ENCODE measurements at places on chromosomes 4 and X. TPM values are rescaled to one million over a fixed set of nuclear protein-coding genes. Genes with fewer than 3 reads are reported as not detected.

GRCh38 chrX:16436348-16437188, 213.4 kb upstream of the S100G start:
- peak; percentile 42 for DNase-seq
- H3K4me1 ChIP-seq = no peaks in the 10 kb centered on the region
- H3K36me3 ChIP-seq = no peaks in the 10 kb centered on the region
- no peak overlapping the region for H3K27ac ChIP-seq
- H3K4me3 ChIP-seq = no peak overlapping the region

- DNase-seq = no peak
- no peaks in the 10 kb centered on the region for H3K27me3 ChIP-seq
- no peaks in the 10 kb centered on the region for H3K4me1 ChIP-seq
Observed at GRCh38 chr4:124738994-124739393, 26.5 kb upstream of the ANKRD50 start.

DNA sequence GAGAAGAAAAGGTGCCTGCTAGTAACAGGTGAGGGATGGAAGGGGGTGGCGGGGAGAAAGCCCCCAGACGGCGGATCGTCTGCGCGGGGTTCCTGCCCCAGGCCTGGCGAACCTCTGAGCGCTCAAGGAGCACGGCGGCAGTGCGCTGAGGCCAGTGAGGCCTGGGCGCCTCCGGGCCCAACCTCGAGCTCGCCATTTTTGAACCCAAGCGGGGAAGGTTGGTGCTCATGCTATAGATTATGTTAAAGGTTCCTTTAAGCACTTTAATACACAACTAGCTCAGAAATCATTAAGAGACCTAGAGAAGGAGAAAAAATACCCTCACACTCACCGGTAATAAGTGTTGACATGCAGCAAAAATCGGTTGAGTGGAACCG, 7.9 kb downstream of the PITX2 start:
- H3K4me3 ChIP-seq = no peak overlapping the region
- H3K27ac ChIP-seq = no peak overlapping the region
- no peaks in the 10 kb centered on the region for H3K4me1 ChIP-seq
- no peak for DNase-seq

- no peaks in the 10 kb centered on the region for H3K4me1 ChIP-seq
- DNase-seq = no peak
- no peak overlapping the region for H3K4me3 ChIP-seq
- no peak overlapping the region for H3K27ac ChIP-seq
- no peaks in the 10 kb centered on the region for H3K27me3 ChIP-seq
Observed at GRCh38 chrX:123085311-123085940, 98.7 kb upstream of the GRIA3 start.

GRCh38 chrX:66110112-66110511, 53.9 kb upstream of the HEPH start:
- no peak overlapping the region for H3K4me3 ChIP-seq
- H3K4me1 ChIP-seq = no peaks in the 10 kb centered on the region
- H3K27me3 ChIP-seq = no peaks in the 10 kb centered on the region

DNA sequence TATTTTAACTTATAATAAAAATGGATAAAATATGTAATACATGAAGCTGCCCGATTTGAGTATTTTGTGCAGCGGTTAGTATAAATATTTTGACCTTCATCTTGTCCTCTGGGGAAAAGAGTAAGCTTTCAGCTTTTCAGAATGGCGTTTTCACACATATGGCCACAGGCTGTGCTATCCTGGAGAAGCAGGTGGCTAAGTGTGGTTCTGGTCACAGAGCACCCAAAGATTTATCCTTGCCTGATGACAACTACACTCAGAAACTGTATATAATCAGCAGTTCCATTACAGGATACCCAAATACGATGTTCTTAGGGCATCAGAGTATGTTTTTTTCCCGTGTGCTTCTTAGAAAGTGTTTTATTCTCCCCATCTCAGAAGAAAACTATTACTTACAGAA, 42.3 kb upstream of the ANK2 start:
- H3K27me3 ChIP-seq = no peaks in the 10 kb centered on the region
- DNase-seq = no peak
- H3K4me1 ChIP-seq = no peaks in the 10 kb centered on the region
- H3K4me3 ChIP-seq = no peak overlapping the region

DNA sequence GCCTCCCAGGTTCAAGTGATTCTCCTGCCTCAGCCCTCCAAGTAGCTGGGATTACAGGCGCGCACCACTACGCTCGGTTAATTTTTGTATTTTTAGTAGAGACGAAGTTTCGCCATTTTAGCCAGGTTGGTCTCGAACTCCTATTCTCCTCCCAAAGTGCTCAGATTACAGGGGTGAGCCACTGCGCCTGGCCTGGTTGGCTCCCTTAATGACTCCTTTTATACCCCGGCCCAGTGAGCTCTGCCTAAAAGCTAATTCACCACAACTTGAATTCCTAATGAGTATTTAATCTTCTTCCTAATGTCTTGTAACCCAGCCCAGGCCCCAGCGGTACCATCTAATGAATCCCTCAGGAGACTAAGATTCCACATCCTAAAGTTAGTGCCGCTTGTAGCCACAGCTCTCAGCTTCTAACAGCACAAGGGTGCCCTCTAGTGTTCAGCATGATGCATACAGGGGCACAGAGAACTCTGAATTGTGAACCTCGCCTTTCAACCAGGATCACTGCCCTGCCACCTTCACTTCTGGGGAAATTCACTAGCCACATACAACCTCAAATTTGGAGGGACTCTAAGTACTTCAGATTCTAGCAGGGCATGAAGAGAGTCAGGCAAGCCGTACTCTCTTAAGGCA, 89.5 kb downstream of the OR13H1 start:
- H3K4me3 ChIP-seq = no peak overlapping the region
- DNase-seq = no peak
- H3K4me1 ChIP-seq = no peaks in the 10 kb centered on the region
- no peak overlapping the region for H3K27ac ChIP-seq
- no peaks in the 10 kb centered on the region for H3K27me3 ChIP-seq

DNA sequence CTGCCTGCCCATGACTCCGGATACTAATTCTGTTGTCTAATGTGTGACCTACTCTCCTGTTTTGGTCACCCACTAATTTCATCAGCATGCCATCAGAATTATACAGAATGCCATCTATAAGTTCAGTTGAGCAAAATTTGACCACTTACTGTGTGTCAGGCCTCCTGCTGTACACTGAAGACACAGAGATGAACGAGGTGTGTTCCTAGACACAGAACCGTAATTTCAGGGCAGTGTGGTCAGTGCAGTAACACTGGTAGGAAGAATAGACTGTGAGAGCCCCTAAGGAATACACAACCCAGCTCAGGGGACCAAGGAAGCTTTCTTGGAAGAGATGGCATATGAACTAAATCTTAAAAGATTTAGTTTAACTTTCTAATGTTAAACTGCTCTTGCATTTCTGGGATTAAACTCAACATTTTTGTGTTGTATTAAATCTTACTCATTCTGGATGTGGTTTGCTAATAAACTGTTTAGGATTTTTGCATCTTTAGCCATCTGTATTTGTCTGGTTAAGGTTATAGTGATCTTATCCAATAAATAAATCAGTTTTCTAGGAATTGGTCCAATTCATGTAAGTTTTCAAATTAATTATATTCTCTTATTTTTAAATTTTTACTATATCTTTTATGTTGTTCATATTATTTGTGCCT, 34.3 kb downstream of the KANTR start:
- DNase-seq = no peak
- H3K4me3 ChIP-seq = no peak overlapping the region
- H3K27me3 ChIP-seq = no peaks in the 10 kb centered on the region
- no peaks in the 10 kb centered on the region for H3K4me1 ChIP-seq
- no peak overlapping the region for H3K27ac ChIP-seq
- H3K36me3 ChIP-seq = no peaks in the 10 kb centered on the region

DNA sequence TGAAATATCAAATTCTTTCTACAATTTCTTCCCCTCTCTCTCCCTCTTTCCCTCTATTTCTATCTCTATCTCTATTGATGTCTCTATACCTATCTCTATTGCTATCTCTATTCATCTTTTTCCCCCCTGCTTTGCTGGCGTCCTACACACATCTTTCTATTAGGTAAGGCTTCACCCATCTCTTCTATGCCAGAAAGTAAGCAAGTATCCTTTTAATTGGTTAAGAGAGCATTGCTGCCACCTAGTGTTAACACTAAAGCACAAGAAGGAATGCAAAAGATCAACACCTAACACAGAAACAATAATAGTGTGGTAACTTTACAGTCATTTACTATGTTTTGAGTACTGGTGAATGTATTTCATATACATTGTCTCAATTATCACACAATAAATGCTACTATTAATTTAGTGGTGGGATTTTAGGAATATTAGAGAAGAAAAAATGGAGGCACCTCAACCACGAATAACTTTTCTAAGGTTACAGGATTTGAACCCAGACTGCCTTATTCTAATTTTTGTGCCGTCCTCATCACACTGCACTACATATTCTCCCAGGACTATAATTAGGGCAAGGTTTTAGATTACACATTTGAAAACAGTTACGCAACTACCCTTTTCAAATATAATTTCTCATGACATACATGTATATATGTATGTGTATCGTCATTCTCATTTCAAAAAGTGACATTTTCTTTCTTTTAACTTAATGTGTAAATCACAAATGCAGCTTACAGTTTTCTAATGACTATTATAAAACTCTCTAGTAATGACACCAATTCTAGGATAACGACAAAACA, 3.7 kb upstream of the C4orf36 start:
- H3K27ac ChIP-seq = no peak overlapping the region
- DNase-seq = no peak

- H3K27ac ChIP-seq = no peak overlapping the region
- H3K4me3 ChIP-seq = no peak overlapping the region
- no peaks in the 10 kb centered on the region for H3K27me3 ChIP-seq
Observed at GRCh38 chr4:176814770-176815169, 22.0 kb upstream of the VEGFC start.

DNA sequence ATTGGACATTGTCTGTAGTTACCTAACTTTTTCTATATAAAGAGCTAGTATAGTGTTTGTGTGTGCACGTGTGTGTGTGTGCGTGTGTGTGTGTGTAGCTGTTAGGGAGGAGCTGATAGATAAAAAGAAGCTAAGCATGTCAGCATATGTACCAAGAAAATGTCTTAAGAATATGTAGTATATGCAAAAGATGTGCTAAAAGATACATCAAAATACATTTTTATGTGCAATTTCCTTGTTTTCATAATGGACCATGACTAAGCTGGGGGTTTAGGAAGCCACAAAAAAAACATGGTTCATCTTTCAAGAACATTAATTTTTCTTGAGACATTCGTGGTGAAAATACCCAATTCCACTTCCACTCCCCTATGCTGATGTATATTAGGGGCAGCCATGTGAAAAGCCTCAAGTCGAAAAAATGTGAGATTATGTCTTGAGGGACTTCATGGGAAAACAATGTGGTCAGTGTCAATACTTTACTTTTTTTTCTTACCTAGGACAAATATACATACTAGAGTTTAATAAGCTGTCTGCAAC, 1599.7 kb downstream of the ARAP2 start:
- no peaks in the 10 kb centered on the region for H3K36me3 ChIP-seq
- H3K4me3 ChIP-seq = no peak overlapping the region
- no peaks in the 10 kb centered on the region for H3K4me1 ChIP-seq
- no peak for DNase-seq

GRCh38 chr4:85707611-85708010, 232.7 kb downstream of the ARHGAP24 start:
- no peak overlapping the region for H3K27ac ChIP-seq
- H3K27me3 ChIP-seq = no peaks in the 10 kb centered on the region
- H3K36me3 ChIP-seq = no peaks in the 10 kb centered on the region
- no peak overlapping the region for H3K4me3 ChIP-seq
- H3K4me1 ChIP-seq = no peaks in the 10 kb centered on the region

GRCh38 chr4:41550308-41550707, 12.4 kb downstream of the LIMCH1 start:
- H3K27me3 ChIP-seq = no peaks in the 10 kb centered on the region
- H3K27ac ChIP-seq = peak overlapping the region; percentile 38
- no peak for DNase-seq
- no peak overlapping the region for H3K4me3 ChIP-seq
- peaks cover 16% of the 10 kb centered on the region for H3K4me1 ChIP-seq

- no peaks in the 10 kb centered on the region for H3K27me3 ChIP-seq
- H3K4me3 ChIP-seq = no peak overlapping the region
- peaks cover 9% of the 10 kb centered on the region for H3K4me1 ChIP-seq
- no peaks in the 10 kb centered on the region for H3K36me3 ChIP-seq
- H3K27ac ChIP-seq = no peak overlapping the region
Observed at GRCh38 chrX:10189317-10190268, 32.8 kb downstream of the CLCN4 start.

GRCh38 chr4:159765382-159765781, 662.5 kb downstream of the RAPGEF2 start:
- no peak for DNase-seq
- H3K36me3 ChIP-seq = no peaks in the 10 kb centered on the region
- H3K27me3 ChIP-seq = no peaks in the 10 kb centered on the region
- H3K27ac ChIP-seq = no peak overlapping the region
- no peaks in the 10 kb centered on the region for H3K4me1 ChIP-seq

DNA sequence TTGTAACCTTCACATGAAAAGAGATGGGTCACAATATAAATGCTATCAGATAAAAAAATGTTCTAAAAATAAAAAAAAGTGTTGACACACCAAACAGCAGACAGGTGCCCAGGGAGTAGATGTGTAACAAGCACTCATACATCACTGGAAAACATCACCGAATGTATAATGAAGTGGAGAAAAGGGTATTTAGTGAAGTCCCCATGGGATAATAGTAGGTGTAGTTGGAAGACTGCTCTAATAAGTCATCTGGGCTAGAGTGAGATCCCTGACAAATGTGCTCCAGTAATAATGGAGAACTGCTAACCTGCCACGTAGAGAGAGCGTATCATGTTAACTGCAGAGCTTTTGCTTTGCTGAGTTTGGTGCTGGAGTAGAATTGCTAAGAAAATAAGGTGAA, 152.0 kb downstream of the GRIA2 start:
- DNase-seq = no peak
- no peak overlapping the region for H3K4me3 ChIP-seq
- H3K27me3 ChIP-seq = no peaks in the 10 kb centered on the region
- no peaks in the 10 kb centered on the region for H3K36me3 ChIP-seq
- H3K27ac ChIP-seq = no peak overlapping the region

- no peaks in the 10 kb centered on the region for H3K27me3 ChIP-seq
- H3K4me3 ChIP-seq = no peak overlapping the region
- H3K27ac ChIP-seq = no peak overlapping the region
- no peaks in the 10 kb centered on the region for H3K4me1 ChIP-seq
Observed at GRCh38 chr4:158428242-158428641, 93.4 kb upstream of the RXFP1 start.

GRCh38 chr4:156981262-156981769, 9.7 kb upstream of the PDGFC start:
- H3K4me1 ChIP-seq = no peaks in the 10 kb centered on the region
- no peak overlapping the region for H3K4me3 ChIP-seq
- H3K27ac ChIP-seq = no peak overlapping the region
- DNase-seq = no peak
- no peaks in the 10 kb centered on the region for H3K27me3 ChIP-seq

GRCh38 chrX:134747006-134747405, 88.7 kb upstream of the PLAC1 start:
- no peaks in the 10 kb centered on the region for H3K27me3 ChIP-seq
- peaks cover 8% of the 10 kb centered on the region for H3K4me1 ChIP-seq
- no peak overlapping the region for H3K27ac ChIP-seq
- no peak for DNase-seq
- H3K4me3 ChIP-seq = no peak overlapping the region
- H3K36me3 ChIP-seq = no peaks in the 10 kb centered on the region

Gene NR3C2
- total RNA-seq = 0.96 TPM

Gene CYP2U1
- 1.3 TPM for total RNA-seq

Gene NHS
- total RNA-seq = 6.7 TPM

Gene FRMD7
- total RNA-seq = not detected

Gene RPS6KA6
- total RNA-seq = 6.5 TPM

Gene TNIP3
- 0.63 TPM for total RNA-seq

Gene USP26
- total RNA-seq = not detected
